ENCODE measurements at places on chromosomes 5 and 9.

- no peak for DNase-seq
These were observed 62.2 kb downstream of the ACTL7B start for GRCh38 chr9:108793573-108793972.

- DNase-seq = no peak
These were observed 35.6 kb downstream of the NNT start for GRCh38 chr5:43638546-43638945.

DNA sequence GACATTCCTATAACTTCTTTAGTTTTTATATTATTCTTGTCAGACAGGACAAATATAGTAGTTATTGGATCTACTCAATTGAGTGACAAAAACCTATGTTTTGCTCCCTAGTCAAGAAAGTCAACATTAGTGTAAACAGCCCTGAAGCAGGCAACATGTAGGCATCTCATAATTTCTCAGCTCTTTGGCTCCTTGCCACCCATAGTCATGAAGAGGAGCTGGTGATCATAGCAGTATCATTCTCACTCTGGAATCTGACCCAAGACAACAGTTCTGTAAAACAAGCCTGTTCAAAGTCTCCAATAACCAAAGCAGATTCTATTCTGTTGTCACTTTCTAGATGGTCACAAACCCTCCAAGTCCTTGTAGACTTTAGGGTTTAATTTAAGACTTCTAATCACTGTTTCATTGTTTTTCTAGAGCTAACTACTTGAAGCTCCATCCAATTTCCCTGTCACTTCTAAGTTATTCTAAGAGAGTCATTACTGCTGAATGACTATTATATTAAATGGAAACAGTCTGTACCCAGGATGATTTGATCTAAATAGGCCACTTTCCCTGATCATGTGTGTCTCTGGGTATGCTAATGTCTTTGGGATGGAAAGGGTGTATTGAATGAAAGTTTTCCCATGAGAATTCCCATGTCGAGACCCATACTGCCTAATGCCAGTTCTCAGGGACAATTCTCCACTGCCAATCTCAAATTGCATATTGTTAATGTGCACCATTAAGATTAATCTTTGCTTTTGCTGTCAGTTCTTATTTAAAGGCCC lies 533.3 kb downstream of the ACTL7B start:
- DNase-seq = no peak

DNA sequence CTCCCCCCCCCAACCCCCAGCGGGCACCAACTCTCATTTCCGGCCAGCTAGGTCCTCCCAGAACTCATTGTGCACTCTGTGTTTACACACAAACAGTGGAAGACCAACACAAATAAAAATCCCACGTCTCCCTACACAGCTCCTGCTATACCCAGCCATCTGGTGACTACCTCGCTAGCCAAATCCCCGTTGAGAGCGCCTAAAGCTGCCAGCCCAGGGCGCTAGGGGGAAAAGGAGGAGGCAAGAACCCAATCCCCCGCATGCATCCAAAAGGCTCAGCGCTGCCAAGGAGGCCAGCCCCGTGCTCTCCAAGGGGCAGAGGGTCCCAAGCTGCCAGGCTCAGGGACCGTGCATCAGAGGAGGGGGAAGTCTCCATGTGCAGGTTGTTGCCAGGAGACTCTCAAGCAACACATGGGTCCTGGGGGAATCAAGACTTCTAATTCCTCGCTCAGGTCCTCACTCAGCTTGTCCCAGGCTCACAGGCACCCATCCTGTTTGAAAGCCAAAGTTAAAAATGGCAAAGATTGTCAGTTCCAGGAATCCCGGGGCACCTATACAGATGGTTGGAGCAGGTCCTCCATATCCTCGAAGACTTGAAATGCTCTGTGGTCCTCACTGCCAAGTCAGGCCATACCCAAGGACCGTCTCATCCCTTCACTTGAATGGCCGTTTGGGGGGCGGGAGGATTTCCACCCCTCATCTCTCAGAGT lies 2.7 kb downstream of the ASTN2 start:
- DNase-seq = no peak

GRCh38 chr5:139863855-139864558 lies 68.4 kb downstream of the PSD2 start:
- peak; percentile 48 for DNase-seq

- DNase-seq = no peak
These were observed 256.5 kb upstream of the CLINT1 start for GRCh38 chr5:158115468-158115867.

DNA sequence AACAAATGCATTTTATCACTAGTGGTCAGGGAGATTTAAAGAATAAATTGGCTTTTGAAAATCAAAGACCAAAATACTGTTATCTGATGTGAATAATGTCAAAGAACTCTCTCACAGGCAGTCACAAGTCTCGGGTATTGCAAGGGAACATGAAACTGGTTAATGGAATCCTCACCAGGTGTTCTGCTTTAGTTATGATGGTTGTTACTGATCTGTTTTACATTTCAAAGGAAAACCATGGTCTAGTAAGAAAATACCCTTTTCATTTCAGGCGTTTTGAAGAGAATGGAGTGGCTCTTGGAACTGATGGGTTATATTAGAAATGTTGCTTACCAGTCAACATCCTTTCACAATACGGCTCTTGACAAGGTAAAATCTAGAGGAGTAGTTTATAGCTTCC lies 43.4 kb downstream of the HACD4 start:
- DNase-seq = no peak

- no peak for DNase-seq
These were observed 1026.8 kb downstream of the CDH18 start for GRCh38 chr5:18961234-18961633.

GRCh38 chr9:114388357-114388682 lies 538 bp upstream of the AKNA start:
- DNase-seq = no peak

GRCh38 chr5:5454391-5454790 lies 31.9 kb downstream of the ICE1 start:
- DNase-seq = no peak

DNA sequence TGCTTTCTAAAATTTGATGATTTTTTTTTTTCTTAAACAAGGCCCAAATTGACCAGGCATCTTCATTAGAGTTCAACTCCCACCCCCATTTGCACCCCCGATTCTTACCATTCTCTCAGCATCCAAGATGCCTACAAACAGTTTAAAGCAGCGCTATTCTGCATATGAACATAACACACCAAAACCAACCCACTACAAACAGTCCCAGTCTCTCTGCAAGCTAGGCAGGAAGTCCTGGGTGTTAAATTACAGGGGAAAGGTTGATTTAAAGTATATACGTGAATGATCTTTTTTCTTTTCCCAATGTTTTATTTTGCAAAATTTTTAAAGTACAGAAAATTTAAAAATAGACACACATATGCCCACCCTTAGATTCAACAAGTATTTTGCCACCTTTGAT lies 127.0 kb downstream of the ADAMTS12 start:
- DNase-seq = no peak

- DNase-seq = no peak
These were observed 53.3 kb downstream of the IL33 start for GRCh38 chr9:6268826-6269397.

DNA sequence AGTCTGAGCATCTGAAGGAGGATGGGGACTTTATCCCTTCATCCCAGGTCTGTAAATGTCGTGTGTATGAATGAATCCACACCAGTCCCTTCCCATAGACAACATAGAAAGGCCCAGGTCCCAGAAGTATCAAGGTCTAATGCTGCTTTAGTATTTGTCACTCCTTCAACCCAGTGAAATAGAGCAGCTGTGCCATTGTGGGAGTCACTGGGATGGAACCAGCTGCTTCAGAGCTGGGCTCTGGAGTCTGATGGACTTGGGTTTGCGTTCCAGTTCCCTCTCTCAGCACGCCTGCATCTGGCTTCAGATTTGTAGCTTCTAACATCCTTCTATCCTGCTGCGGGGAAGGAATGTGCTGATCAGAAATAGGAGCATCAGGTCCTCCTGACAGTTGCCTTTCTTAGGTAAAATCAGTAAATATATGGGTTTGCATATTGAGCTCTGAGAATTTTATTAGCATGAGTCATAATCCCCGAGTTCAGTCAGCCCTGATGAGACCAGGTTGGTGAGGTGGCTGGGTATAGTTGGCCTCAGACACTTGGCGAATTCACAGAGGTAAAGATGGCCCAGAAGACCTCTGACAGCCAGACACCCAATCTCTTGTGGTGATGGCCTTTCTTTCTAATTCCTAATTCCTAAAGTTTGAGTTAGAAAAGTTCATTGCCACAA lies 10.1 kb downstream of the ACO1 start:
- DNase-seq = no peak

GRCh38 chr5:157271740-157272271 lies 5.9 kb downstream of the CYFIP2 start:
- DNase-seq = no peak

- no peak for DNase-seq
These were observed 182.3 kb downstream of the MACROH2A1 start for GRCh38 chr5:135216471-135217343.

DNA sequence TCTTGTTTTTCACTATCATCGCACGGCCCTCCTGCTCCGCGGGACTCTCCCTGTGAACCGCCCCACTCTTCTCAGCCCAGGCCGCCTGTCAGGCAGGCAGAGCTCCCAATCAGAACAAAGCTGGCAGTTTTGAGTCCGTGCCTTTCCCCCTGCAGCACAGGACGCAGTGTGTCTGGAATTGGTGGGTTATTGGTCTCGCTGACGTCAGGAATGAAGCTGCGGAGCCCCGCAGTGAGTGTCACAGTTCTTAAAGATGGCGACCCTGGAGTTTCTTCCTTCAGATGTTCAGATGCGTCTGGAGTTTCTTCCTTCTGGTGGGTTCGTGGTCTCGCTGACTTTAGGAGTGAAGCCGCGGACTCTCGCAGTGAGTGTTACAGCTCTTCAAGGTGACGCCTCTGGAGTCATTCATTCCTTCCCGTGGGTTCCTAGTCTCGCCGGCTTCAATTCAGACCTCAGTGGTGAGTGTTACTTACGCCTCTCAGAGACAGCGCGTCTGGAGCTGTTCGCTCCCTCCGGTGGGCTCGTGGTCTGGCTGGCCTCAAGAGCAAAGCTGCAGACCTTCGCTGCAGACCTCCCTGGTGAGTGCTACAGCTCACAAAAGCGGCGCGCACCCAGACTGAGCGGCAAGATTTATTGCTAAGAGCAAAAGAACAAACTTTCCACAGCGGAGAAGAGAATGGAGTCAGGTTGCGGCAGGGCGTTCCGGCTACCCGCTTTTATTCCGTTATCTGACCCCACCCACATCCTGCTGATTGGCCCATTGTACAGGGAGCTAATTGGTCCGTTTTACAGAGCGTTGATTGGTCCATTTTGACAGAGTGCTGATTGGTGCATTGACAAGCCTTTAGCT lies 7.4 kb downstream of the ZDHHC11B start:
- DNase-seq = no peak

- DNase-seq = no peak
These were observed 48.4 kb upstream of the AFAP1L1 start for GRCh38 chr5:149223081-149223848.

DNA sequence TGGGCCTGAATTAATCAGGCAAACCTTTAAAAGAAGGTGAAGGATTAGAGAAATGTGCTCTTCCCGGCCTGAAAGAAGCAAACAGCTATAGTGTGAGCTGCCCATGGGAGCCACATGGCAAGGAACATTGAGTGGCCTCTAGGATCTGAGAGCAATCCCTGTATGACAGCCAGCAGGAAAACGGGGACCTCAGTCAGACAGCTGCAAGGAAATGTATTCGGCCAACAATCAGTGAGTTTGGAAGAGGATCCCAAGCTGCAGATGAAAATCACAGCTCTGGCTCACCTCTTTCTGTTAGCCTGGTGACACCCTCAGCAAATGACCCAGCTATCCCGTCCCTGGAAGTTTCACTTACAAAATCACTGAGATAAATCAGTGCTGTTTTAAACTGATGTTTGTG lies 309.2 kb downstream of the SH3GL2 start:
- no peak for DNase-seq

GRCh38 chr5:170070556-170071412 lies 34.9 kb upstream of the FOXI1 start:
- no peak for DNase-seq

- DNase-seq = no peak
These were observed 2.0 kb downstream of the PPP3R2 start for GRCh38 chr9:101592788-101593187.

- no peak for DNase-seq
These were observed 10.3 kb downstream of the LYSMD3 start for GRCh38 chr5:90519081-90519480.

- peak; percentile 99 for DNase-seq
These were observed 133.4 kb downstream of the SUSD1 start for GRCh38 chr9:112041536-112042243.

Measured in PC-9 (cell line).